Pons (tissue), 1 donor: ENCODE measurements at places on chromosomes 2 and 18.
A peak's percentile ranks its signal among the peaks of the same experiment; 100 is the strongest.

DNA sequence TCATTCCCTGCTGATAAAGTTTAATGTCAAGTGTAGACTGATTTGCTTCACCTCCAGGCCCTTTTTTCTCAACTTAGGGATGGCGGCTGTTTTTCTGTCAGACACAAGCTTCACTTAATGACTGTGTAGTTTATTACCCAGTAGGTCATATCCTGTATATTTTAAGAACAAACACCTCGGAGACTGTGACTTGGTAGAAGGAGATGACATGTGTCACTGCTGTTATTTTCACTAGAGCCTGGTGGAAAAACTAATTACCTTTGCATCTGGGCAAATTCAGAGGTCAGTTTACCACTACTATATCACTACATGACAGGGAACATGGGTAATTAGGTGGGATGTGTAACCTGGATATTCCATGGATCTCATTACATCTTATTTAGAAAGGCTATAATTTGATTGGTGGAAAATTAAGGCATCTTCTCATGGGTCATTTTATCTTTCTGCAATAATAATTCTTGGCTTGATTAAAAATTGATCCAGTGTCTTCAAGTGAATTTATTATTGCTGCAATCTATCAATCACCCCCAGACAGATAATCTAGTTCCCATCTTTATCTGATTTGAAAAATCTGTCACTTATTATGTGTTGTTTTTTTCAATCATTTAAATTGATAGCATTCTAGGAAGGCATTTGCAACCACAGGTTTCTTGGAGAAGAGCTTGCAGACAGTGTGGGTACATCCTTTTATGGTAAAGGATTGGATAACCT is 353.8 kb upstream of the SPRED2 start:
- no peak for DNase-seq

DNA sequence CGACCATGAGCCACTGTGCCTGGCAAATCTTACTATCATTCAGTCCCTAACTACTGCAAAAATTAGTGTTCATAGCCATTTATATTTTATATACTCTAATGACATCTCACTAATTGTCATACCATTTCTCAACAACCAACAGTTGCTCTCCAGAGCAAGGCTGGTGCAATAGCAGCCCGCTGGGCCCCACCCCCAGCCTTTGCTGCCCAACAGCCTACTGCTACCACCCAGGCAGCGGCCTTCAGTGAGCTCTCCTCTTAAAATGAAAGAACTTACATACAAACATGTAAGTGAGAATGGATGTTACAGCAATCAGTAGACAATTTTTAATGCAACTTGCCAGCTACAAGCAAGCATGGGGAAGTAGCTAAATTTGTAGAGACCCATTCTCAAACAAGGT is 90.5 kb downstream of the HNRNPLL start:
- DNase-seq, result no peak

- no peak for DNase-seq
These were observed 143.3 kb downstream of the PDE1A start for GRCh38 chr2:182283512-182283911.

- no peak for DNase-seq
These were observed 101.7 kb upstream of the ZFP36L2 start for GRCh38 chr2:43328133-43328532.

- DNase-seq, result peak; percentile 79
These were observed 311.8 kb downstream of the LNPK start for GRCh38 chr2:175690113-175690837.

GRCh38 chr2:69062307-69062962 is 49.5 kb downstream of the ANTXR1 start:
- DNase-seq, result no peak

- no peak for DNase-seq
These were observed 34.5 kb upstream of the ARL5A start for GRCh38 chr2:151862700-151863099.

- DNase-seq, result no peak
These were observed 62.9 kb upstream of the TEX51 start for GRCh38 chr2:126835831-126836230.

GRCh38 chr2:168247341-168248261 is at the start of gene STK39:
TSS of gene STK39 (minus strand) at chr2:168247595. CDS start at chr2:168247435, 160 bp downstream.
- DNase-seq, result peak; percentile 51

GRCh38 chr2:25699216-25699615 is 25.8 kb upstream of the DTNB start:
- no peak for DNase-seq

DNA sequence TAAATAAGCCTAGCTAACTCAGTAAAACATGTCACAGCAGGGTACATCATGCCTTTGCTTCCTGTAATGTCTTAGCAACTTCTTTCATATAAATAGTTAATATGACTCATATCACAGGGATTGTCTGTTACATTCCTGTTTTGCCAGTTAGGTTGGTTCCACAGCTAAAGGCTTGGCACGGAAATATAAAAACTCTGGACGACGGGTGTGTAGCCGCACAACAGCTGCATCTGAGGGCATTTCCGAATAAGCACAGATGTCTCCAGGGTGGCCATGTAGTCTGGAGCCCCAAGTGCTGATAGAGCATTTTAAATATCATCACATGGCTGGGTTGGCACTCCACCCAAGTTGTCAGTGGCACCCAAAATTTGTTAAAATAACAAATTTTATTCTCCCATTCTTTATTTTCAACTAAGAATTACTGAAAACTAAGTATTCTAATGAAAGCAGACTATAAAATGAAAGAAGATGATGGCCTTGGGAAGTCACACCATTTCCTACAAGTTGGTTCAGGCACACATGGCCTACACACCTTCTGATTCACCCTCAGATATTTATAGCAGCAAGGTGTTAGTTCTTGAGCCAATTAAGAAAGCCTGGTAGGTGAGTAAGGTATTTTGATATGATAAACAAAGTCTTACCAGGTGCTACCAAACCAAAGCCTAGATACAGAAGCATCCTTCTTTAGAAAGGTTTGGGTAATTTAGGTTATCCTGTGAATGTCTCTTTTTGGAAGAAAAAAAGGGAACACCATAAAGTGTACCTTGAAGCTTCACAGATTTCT is 61.8 kb upstream of the STK17B start:
- DNase-seq, result no peak

DNA sequence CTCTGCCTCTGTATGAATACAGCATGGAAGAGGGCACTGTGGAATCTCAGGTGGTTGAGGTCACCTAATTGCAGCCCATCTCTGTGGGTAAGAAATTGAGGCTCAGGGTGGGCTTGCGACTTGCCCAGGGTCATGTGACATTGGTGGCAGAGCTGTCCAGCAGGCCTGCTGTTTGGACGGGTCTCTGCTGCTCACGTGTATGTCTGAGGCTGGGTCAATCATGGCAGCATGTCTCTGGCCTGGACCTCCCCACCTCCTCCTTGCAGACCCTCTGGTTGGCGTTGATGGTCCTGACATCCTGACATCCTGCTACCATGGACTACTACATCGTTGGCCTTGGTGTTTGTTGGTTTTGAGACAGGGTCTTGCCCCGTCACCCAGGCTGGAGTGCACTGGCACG is 64.3 kb upstream of the HPCAL1 start:
- no peak for DNase-seq

GRCh38 chr2:152336119-152336853 is 1.3 kb downstream of the FMNL2 start:
- DNase-seq, result peak; percentile 77

DNA sequence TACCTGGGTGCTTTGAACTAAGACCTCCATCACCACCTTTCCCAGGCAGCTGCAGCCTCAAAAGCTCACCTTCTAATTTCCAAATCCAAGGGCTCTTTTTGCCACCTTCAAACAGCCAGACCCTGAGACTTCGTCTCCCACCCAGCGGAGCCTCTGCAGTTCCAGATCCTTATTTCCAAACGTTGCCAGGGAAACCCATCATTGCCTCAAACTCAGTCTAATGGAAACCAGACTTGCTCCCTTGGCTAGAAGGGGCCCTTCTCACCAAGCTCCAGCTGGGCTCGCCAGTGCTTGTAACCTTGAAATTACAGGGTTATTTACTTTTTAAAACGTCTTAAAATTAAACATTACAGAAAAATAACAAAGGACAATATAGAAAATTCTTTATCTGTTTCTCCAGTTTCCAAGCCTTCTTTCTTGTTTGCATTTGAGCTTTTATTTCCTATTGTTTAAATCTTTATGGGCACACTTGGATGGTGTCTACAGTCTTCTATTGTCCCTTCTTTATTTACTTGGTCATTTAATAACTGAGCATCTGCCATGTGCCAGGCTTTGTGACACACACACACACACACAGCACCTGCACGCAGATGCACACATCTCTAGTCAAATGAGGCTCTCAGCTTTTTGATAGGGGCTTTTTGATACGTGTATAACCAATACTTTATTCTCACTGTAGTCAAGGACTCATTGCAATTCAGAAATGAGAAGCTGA is 36.1 kb downstream of the TRPM8 start:
- no peak for DNase-seq

DNA sequence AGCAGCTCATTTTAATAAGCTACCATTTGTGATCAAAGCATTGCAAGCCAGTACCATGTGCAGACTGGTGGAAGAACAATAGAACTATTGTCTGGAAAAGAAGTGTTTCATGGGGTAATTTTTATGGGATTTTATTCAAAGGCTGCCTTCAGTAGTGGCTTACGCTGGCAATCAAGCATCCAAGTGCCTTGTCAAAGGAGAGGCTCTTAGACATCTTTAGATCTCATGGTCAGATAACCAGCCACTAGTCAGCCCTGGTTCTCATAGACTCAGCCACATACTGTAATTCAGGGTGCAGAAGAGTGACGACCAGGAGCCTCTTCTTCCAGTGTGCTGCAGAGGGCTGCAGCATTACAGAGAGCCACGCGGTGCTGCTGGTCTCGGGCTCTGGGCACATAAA is 98.5 kb upstream of the NOSTRIN start:
- DNase-seq, result peak; percentile 88

DNA sequence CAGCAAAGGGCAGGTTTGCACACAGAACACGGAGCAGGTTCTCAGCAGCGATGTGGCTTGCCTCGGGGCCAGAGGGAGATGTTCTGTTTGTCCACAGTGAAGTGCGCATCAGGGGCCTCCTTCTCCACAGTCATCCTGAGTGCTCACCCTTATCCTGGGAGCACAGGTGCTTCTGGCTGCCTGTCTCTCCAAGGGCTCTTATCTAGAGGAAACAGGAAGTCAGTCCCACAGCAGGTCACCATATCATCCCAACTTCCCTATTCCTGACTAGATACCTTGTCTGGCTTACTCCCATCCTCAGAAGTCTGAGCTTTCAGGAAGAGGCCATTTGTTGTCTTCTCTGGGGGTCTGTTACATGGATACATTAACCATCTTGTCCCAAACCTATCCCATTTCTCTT is at the start of gene CD207:
TSS of gene CD207 (minus strand) at position 174 of the 400 bp plus-strand sequence. CDS start at position 134, 40 bp downstream.
- DNase-seq, result no peak

GRCh38 chr2:122238006-122238559 is 482.6 kb downstream of the TSN start:
- DNase-seq, result no peak

DNA sequence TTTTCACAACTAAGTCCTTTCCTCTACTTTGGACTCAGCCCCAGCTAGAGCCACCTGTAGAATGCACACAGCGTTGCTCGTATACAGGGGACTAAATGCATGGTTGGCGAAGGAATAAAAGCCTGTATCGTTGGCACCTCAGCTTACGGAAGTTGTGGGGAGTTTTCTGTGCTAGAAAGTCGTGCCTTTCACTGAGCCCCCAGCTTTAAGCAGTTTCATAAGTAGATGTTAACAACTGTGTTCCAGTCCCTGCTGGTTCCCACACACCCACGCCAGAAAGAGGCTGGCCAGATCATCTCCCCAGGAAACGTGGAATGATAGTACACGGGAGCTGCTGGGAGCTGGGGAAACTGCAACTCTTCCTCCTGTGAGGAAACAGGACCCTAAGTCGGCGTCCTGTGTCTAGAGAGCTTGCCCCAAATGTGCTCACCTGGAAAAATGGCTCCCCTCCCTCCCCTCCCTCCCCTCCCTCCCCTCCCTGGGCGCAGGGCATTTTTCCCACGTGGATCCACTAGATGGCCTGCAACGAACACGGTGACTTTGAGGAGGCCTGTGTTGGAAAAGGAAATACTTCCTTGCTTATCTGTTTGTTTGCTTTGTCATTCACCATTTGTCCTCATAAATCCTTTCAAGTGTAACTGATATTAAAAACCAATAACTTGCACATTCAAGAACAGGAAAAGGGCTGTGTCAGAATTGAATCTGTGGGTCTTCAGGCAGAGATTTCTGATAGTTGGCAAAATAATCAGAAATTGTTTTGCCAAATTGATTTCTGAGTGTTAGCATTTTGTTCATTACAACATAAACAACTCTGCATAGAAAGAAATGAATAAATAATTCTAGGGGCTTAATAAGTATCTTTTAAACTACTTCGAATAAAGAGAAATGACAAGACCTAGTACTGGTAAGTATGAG is 43.9 kb upstream of the RFX8 start:
- peak; percentile 90 for DNase-seq

DNA sequence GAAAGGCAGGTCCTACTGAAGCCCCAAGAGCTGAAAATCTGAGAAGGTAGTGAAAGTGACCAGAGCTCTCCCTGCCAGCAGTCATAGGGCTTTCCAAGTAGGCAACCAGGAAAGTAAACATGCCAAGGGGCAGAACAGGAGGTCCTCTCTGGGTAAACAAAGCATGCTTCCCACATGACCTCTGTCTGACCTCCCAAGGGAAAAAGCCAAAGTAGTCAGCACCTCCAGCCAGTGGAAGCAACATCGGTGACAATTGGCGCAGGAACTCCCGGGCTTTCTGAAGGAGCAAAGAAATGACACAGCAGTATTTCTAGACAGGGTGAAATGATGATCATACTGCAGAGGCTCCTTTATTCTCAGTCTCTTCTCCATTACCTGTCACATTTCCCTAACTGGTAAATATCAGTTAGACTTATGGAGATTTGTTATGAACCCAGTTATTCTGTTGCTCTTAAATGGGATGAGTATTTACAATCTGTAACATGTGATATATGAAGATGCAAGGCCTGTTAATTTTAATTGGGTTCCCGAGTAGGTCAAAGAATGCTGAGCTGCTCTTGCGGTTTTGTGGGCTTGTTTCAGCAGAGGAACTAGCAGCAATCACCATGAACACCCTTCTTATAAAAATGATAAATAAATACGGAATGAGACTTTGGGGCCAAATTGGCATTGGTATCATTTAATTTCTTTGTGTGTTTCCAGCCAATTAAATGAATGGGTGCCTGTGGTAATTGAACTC is 321.0 kb downstream of the RND3 start:
- peak; percentile 31 for DNase-seq

- DNase-seq, result no peak
These were observed 226.5 kb upstream of the RBMS1 start for GRCh38 chr2:160720098-160720497.

DNA sequence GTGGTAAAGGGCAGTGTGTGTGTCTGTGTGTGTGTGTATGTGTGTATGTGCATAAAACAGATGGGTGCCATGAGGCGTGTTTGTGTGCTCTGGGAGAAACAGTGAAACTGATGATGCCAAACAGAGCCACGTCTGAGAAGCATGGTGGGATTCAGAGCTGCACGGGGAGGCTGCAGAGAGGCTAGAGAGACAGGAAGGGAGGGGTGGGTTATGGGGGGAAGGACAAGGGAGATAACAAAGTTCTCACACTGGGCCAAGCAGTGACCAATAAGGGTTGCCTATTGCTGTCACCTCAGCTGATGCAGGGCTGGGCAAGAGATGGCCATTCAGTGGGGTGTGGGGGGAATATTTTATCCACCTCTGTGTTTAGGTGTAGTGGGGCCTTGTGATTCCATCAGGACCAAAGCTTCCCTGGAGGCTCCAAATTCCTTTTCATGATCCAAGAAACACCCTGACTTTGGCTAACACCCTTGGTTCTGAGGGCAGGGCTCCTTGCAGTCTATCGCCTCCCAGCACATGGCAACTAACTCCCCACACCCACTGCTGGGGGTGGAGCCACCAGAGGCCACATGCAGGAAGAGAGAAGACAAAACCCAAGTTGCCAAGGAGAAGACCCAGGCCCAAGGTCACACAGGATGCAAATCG is 54.2 kb upstream of the POMC start:
- DNase-seq, result no peak

GRCh38 chr2:142190805-142191204 is 60.0 kb upstream of the LRP1B start:
- no peak for DNase-seq
